ENCODE measurements at places on chromosomes 7 and 10.

- DNase-seq = no peak
These were observed 36.5 kb downstream of the ETV1 start for GRCh38 chr7:13952921-13953320.

DNA sequence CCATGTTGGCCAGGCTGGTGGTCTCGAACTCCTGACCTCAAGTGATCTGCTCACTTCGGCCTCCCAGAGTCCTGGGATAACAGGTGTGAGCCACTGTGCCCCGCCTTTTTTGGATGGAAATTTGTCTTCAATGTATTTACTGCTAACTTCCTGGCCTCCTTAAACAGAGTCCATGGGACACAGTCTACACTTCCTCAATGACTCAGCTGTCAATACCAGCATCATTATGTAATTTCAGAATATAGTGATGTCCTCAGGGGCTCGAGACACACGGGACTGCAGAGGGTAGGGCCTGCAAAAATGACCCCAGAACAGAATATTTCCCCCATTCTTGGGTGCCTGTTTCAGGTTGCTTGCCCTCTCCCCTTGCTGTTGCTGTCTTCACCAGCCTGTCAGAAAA is 31.1 kb downstream of the CAMK2G start:
- no peak for DNase-seq

GRCh38 chr10:68870545-68871104 is 30.5 kb upstream of the DDX50 start:
- no peak for DNase-seq

- no peak for DNase-seq
These were observed 9.9 kb downstream of the BLVRA start for GRCh38 chr7:43768201-43768886.

- no peak for DNase-seq
These were observed 239.6 kb downstream of the PHF14 start for GRCh38 chr7:11213266-11213665.

GRCh38 chr10:22505911-22506685 is 160.8 kb downstream of the SPAG6 start:
- DNase-seq = no peak

DNA sequence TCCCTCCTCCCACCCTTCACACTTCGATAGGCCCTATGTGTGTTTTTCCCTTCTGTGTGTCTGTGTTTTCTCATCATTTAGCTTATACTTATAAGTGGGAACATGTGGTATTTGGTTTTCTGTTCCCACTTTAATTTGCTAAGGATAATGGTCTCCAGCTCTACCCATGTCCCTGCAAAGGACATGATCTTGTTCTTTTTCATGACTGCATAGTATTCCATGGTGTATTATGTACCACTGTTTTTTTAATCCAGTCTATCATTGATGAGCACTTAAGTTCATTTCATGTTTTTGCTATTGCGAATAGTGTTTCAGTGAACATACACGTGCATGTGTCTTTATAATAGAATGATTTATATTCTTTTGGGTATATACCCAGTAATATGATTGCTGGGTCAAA is 46.3 kb upstream of the GNAT3 start:
- no peak for DNase-seq

DNA sequence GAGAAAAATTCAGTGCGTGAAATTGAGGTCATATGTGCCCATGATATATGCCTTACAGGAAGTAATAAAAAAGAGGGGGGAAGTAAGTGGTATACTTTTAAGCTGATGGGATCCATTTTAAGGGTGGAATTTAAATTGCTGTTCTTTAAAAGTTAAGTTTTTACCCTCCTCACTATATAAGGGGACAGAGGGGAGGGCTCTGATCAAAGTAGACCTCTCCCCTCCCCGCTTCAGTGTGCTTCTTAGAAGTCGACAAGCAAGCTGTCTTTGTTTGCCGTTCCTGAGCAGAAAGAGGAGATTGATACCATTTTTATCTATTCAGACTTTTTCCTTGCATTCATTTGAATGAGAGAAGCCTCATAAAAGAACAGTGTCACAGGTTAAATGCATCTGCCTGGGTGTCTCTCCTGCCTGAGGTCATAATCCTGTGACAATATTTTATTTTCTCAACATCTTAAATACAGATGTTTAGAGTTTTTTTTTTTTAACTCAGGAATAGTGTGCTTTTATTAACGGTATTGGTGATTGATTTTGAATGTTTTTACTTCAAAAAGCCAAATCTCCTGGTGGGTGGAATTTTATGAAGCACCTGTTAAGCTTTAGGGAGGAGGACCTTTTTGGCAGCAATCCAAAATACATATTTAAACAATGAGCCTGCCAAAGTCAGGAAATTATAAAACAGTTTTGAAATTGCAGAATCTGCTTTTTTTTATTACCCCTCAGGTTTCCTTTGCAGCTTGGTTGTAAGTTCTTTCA is 141.7 kb downstream of the KAT6B start:
- DNase-seq = peak; percentile 86

GRCh38 chr7:20010877-20011276 is 206.3 kb downstream of the MACC1 start:
- DNase-seq = no peak

- no peak for DNase-seq
These were observed 24.9 kb downstream of the BEND7 start for GRCh38 chr10:13503745-13504463.

GRCh38 chr7:114126095-114126494 is 207.3 kb upstream of the PPP1R3A start:
- no peak for DNase-seq

GRCh38 chr10:119477444-119477843 is 65.1 kb downstream of the RGS10 start:
- DNase-seq = no peak

GRCh38 chr7:105355701-105356100 is 33.0 kb downstream of the SRPK2 start:
- no peak for DNase-seq

- no peak for DNase-seq
These were observed 15.2 kb downstream of the BRAT1 start for GRCh38 chr7:2540133-2540532.

- peak; percentile 70 for DNase-seq
These were observed 49.1 kb upstream of the CDC14C start for GRCh38 chr7:48875045-48875916.

- no peak for DNase-seq
These were observed 252.2 kb downstream of the NSUN6 start for GRCh38 chr10:18399158-18399557.

DNA sequence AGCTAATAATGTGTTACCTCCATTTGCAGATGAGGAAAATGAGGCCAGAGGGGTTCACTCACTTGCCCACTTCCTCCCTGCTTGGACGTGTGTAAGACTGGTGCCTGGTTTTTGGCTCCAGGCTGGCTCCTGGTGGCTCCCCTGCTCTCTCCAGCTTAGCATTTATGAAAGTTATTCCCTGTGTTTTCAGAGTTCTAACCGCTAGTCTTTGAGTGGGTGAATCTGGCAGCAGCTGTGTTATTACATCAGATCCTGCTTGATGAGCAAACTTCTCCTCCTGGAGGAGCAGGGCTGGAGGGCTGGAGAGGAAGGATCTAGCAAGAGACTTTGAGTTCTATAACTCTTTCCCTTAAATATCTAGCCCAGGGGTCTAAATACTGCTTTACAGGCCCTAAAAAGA is 80.9 kb upstream of the AGBL3 start:
- no peak for DNase-seq

- DNase-seq = no peak
These were observed 6.7 kb upstream of the JAKMIP3 start for GRCh38 chr10:132058793-132059759.

DNA sequence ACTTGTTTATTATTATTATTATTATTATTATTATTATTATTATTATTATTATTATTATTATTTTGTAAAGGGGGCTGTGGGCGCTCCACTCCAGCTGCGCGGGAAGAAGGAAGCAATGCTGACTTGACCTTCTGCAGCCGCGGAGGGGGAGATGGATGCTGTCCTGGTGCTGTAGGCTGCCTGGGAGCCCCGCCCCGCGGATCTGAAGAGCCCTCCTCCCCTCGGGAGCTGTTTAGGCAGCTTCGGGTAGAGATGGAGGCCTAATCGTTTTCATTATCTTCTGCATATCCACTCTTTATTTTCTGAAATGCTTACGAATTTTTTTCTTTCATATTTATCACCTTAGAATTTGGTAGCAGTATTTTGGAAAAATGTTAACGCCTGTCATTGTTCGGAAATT is 101.2 kb upstream of the KLF6 start:
- DNase-seq = no peak

DNA sequence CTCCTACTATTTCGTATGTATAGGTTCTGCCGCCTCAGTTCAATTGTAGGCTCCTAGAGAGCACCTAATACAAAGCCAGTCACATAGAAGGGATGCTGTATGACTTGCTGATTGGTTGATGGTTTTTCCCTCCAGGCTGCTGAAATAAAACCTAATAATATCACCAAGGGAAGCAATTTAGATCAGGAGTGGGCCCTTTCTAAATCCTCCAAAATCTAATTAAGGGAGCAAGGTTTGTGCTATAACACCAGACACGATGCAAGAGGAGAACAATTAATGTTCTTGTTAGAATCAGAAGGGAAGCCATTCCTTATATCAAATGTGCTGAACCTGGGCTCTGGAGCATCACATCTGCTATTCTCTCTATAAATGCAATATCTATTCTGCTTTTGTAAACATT is 42.0 kb upstream of the SLC13A1 start:
- peak; percentile 49 for DNase-seq

- DNase-seq = no peak
These were observed 448.1 kb downstream of the GATA3 start for GRCh38 chr10:8502573-8502972.

DNA sequence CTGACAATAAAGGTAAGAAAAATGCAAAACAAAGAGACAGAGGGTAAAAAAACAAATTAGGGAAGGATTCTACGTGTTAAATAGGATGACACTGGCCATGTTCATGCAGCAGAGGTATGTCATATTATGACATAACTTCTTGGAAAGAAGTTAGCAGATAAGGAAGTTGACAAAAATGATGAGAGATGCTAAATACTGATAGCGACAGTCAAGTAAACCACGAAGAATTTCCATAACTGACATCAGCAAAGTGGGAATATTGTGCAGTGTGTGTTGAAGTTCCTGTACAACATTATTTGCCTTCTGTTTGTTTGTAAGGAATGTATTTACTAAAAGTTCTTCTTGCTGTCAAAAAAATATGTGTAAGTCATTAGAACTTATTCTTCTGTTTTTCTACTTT is 29.5 kb downstream of the MDH2 start:
- DNase-seq = no peak

- DNase-seq = no peak
These were observed 72.1 kb downstream of the GRB10 start for GRCh38 chr7:50710441-50711154.

GRCh38 chr10:14758994-14759664 is 15.6 kb downstream of the FAM107B start:
- DNase-seq = no peak

DNA sequence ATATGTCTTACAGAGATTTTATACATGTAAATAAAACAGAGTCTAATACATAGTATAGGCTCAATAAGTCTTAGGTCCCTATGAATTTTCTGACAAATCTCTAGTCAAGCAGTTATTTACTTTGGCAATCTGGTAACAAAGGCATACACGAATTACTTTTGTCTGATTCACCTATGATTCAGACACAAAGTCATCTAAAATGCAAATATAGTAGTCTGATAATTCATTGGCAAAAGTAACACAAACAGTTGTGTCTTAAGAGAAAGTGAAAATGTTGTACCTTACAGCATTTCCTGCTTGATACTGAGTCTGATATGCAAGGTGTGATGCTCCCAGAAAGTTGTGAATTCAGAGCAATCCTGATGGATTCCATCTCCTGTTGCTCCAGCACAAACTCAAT is 209.4 kb upstream of the PRSS1 start:
- DNase-seq = no peak

DNA sequence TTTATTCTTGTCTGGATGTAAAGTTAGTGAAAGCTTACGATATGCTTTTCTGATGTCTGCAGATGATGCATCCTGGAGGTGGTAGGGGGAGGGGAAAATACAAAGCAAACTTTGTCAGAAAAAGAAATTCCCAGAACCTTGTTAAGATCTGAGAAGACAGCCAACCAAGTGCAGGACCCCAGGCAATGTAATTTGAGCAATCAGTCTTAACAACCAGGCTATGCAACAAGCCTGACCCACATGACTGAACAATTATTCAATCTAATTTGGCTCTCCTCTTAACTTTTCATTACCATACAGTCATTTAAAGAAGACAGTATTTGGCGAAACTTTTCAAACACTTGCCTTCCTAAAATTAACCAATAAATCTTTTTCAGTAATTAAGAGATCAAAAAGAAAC is 74.5 kb downstream of the DNAJC1 start:
- no peak for DNase-seq

DNA sequence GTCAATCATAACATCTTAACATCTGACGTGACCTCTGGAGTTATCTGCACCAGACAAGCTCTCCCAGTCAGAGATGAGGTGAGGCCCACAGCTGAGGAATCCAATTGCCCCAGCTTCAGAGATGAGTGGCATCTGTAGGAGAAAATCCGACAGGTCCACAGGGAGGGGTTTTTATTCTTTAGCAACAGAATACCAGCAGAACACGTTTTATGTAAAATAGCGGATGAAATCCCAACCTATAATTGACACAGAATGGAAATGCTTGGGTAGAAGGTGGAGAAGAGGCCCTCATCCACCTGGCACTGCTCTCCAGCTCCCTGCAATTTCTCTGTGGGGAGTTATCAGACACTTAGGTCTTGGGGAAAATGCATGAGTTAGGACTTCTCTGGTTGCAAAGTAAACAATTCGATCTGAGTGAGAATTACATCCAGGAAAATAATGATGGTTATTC is 144.2 kb upstream of the NRP1 start:
- no peak for DNase-seq

- no peak for DNase-seq
These were observed 71.8 kb upstream of the GSDME start for GRCh38 chr7:24828891-24829661.

- no peak for DNase-seq
These were observed 784.5 kb upstream of the IGFBP3 start for GRCh38 chr7:46705386-46706255.

GRCh38 chr7:140646931-140647647 is 6.5 kb upstream of the DENND2A start:
- peak; percentile 52 for DNase-seq

- no peak for DNase-seq
These were observed 167.9 kb downstream of the DIP2C start for GRCh38 chr10:521261-522250.

DNA sequence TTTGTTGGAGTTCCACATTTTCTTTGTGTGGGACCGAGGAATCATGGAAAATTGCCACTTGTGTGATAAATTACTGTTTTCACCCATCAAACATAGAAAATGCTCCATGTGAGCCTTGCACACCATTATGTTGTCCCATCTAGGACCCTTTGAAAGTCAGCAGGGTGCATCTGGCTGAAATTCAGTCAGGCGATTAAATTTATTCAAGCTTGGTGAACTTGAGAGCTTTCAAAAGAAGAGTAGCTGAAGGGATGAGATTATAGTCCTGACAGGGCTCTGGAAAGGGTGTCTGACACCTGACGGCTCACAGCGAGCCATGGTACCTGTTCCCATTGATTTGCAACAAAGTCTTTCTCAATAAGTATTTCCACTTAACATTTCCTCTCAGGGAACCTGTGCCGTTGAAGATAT is 399.7 kb upstream of the ETV1 start:
- DNase-seq = peak; percentile 93

Measured in NCI-H748 treated with DMSO at 0.1 percent for 48 hours (cell line).